ENCODE measurements at places on chromosomes 1 and 21.
A peak's percentile ranks its signal among the peaks of the same experiment; 100 is the strongest.

DNA sequence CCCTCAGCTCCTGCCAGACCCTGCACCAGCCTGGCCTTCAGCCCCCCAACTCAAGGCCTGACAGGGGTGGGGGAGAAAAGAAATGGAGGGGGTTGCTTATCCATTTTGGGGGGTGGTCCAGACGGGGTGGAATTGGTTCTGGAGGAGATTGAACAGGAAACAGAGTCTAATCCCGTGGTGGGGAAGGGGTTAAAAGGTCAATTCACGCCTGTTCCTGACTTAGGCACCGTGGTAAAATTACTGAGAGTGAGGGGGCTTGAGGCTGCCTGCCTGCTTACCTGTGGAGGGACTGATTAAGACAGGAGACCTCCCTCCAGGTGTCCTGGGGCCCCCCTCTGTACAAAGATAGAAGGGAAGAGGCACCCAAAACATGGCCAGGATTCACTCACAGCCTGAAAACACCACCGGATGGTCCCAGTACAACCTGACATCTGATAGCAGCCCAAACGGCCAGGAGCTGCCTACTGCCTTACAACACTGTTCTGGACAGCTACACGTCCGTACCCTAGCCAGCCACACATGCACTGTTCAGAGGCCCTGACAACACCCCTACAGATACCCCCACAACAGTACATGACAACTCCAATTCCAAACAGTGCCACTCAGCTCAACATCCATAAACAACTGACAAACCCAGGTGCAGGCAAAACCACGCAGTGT, 31.8 kb downstream of the AHDC1 start:
- DNase-seq: no peak

GRCh38 chr1:2347896-2348295, 43.5 kb downstream of the MORN1 start:
- no peak for DNase-seq

- no peak for DNase-seq
Measured at GRCh38 chr21:33729641-33730040, 87.3 kb downstream of the ITSN1 start.

- peak; percentile 93 for DNase-seq
Measured at GRCh38 chr1:212457740-212458338, 25.1 kb downstream of the NENF start.

- peak; percentile 66 for DNase-seq
Measured at GRCh38 chr1:240149484-240150094, 57.9 kb downstream of the FMN2 start.

GRCh38 chr1:163844459-163844858, 522.7 kb downstream of the NUF2 start:
- no peak for DNase-seq

- no peak for DNase-seq
Measured at GRCh38 chr1:202576816-202577215, 133.4 kb downstream of the SYT2 start.

DNA sequence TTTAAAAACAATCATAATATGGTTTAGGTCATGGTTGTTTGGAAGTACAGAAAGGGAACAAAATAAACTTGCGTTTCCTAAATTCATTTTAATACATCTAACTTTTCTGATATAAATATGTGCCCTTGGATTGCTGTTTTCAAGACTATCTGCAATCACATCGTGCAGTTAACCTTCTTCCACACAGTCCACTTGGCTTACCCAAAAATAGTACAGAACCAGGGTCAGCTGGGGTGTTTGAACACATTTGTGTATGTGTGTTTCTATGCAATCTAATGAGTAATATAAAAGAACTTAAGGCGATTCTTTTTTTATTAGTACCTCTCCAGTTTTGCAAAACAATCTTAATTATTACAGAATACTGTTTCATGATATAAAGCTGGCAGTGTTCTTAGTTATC, 19.9 kb downstream of the SAMSN1 start:
- no peak for DNase-seq

GRCh38 chr1:3461238-3461933, 6.9 kb downstream of the ARHGEF16 start:
- DNase-seq: no peak

GRCh38 chr1:12305377-12305776, 75.5 kb downstream of the VPS13D start:
- no peak for DNase-seq

DNA sequence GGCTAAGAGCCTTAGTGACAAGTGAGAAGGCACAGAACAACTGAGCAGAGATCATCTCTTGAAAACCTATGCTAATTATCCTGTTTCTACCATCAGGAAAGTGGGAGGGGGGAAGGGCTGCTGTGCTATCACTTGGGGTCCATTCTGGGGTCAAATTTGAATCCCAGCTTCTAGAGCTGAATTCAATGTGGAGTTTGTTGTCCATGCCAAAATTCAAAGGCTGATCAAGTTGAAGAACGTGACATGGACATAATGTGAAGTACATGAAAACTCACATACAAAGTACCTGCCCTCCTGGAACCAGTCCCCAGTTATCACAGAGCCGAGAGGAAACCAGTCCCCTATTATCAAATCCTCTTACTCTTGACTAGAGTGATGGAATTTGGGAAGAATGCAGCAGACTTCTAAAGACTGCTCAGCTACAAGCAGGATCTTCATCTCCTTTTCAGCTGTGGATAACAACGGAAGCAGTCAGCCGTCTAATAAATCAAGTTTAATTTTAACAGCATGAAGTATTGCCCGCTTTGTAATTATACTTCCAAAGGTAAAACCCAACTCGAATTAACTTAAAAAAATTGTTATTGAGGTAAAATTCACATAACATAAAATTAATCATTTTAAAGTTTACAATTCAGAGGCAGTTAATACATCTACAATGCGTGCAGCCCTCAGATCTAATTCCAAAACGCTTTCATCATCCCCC, 78.3 kb downstream of the SLC45A1 start:
- no peak for DNase-seq

- no peak for DNase-seq
Measured at GRCh38 chr21:32413697-32414578, 1.4 kb downstream of the EVA1C start.

DNA sequence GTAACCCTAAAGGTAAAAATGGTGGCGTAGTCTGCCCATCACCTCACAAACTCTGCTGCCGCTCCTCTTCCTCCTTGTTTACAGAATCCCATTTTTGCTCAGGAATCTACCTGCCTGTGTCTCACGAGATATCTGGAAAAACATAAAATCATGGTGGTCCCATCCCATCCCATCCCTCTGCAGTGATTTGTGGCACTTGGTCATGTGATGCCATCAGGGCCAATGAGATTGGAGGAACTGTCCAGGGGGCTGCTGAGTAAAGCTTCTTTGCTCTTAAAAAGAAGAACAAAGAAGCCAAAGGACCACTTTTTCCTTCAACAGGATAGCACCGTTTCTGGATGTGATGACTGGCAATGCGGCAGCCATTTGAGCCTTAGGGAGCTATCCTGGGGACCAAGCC, 33.0 kb upstream of the CLDN14 start:
- DNase-seq: peak; percentile 29

DNA sequence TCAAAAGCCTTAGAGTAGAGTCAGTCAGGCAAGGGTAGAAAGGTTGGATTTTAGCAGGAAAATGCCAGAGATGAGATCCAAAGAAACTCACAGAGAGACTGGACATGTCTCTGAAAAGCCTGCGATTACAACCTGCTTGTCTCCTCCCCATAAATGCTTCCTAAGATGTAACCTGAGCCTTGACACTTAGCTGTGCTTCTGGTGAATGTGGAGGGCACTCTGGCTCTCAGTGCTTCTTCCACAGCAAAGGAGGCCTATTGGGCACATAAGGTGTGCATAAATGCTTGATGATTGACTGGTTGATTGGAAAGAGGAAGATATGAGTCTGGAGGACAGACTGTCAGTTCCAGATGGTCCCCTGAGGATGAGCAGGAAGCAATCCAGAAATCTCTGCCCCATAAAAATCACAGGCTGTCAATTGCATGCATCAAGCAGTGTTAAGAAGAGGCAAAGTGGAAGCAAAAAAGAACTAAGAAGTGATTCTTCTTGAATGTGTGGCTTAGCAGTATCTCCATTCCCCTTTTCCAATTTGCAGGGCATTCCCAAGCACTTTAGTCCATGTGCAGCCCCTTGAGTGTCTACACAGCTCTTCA, 236.2 kb upstream of the RRP15 start:
- DNase-seq: no peak

DNA sequence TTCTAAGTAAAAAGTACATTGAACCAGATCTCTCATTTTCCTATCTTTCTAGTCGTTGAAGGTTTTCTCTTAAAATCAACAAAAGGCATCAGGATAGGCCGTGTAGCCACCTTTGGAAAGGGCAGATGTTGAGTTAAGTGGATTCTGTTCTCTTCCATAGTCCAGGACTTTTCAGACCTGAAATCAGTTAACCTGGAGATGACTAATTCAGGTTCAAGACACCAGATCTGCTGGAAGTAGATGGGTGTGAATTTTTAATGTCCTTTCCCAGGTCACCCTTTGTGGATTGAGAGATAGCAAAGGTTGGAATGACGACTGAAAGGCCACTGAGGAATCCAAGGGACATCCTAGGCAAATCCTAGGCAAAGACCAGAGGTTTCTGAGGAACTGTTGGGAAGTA, 172.8 kb downstream of the DHRS3 start:
- DNase-seq: no peak

GRCh38 chr1:82978461-82979324, 1020.2 kb downstream of the TTLL7 start:
- DNase-seq: no peak

DNA sequence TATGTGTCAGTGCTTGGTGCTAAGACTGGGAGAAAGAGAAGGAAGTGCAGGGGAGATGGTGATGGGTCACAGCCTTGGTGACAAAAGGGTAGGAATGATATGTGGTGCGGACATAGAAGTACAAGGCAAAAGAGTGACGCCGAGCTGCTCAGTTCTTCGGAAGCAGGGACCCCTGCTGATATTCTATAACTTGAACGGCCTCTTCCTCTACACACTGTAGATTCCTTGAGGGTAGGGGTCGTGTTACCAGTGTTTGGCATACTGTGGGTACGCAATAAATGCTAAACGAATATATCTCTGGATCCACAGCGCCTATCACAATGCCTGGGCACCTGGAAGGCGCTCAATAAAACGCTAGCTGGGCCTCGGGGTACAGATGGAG, 488 bp downstream of the DBT start:
- DNase-seq: peak; percentile 55

DNA sequence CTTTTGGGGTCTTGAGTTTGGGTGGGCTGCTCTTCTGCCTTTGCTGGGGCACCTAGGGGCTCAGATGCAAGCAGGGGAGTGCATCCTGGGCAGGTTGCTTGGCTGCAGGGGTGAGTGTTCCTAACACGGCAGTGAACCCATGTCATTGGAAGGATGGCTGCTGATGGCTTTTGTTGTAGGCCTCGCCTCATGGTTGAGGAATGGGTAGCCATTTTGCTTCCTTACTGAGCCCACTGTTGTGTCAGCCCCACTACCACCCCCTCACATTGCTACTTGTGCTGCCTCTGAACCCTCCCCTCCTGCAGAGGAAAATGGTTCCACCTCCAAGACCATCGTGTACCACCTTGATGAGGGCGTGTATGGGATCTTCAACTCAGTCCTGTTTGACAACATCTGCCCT, 16.8 kb downstream of the AZIN2 start:
- DNase-seq: no peak

DNA sequence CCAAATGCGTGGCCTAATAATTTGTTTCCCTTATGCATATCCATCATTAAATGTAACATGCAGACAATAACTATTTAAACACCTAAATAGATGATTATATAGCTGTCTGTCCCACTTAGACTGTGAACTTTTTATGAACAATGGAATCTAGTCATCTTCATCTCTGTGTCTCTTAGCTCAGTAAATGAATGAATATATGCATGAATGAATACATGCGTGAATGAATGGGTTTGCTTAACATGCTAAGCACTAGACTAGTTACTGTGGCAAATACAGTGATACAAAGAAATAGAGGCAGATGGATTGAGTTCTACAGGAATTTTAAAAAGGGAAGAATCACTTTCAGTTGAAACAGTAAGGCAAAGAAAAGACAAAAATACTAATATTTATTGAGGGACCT, 232.0 kb downstream of the FGGY start:
- peak; percentile 4 for DNase-seq

DNA sequence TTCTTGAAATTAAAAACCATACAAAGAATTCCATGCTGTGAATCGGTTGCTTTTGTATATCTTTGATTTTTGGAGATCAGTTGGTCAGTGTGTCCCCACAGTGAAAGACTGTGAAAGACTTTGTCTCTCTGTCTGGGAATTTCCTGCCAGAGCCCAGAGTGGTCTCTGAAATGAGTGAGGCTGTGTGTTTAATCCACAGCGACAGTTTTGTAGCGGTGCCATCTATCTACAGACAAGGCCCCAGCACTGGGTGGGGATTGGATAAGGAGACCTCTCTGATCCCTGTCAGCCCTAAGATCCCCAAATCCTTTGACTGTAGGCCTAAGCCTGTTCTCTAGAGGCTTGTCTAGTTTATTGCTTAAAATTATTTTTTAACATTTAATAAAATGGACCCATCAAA, 10.3 kb downstream of the GPR25 start:
- no peak for DNase-seq

GRCh38 chr1:24639881-24640280, 3.2 kb upstream of the SRRM1 start:
- DNase-seq: no peak

DNA sequence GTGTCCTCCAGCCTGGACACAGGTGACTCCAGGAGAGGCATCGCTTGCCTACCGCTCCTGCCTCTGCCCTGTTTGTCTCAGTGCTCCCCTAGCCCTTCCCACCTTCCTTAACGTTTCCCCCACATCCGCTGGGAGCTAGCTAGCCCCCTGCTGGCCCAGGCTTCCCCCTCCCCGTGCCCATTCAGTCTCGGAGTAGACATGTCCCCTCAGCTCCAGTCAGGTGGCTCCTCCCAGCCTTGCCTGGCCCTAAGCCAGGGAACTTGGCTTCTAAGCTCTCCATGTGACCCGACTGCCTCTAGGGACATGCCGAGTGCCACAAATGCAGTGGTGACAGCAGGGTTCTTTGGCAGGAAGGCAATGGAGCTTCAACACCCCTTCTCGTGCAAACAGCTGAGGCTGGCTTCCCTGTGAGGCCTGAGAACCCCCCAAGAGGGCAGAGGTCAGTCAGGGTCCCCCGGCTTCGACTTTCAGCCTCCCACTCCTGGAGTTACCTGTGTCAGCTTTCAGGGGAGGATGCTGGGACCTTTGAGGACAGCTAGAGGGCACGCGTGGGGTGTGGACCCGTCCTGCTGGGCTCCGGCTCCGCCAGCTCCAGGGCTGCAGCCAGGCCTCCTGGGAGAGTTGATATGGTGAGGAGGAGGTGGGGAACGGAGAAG, 16.2 kb downstream of the DRAXIN start:
- peak; percentile 55 for DNase-seq

DNA sequence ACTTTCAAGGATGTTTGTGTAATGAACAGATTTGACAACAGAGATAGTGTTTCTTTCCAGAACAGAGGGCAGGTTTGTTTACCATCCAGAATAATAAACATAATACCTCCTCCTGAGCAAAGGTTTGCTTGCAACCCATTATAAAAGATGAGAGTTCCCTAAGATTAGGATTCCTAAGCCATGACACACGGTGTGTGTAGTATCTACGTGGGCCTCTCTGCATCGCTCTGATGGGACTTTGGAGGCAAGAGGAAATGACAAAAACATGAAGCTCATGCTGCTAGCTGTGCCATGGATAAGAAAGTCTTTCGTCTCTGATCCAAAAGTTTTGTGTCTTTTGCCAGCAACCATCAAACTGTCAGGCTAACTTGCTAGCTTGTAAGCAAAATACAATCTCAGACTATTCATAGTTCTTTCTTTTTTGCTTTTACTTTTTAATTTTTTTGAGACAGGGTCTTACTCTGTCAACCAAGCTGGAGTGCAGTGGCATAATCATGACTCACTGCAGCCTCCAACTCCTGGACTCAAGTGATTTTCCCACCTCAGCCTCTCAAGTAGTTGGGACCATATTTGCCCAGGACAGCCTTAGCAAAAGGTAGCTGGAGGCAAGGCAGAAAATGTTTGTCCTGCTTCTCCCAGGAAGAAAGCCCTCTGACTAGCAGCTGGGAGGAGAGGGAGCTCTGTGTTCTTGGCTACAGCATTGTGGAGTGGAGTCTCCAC, 81.1 kb downstream of the LHX4 start:
- DNase-seq: no peak
